Activated CD4-positive, alpha-beta T cell treated with anti-CD3 and anti-CD28 coated beads, Interleukin-2, amount 50 U/mL, for 4 hours (primary cell): ENCODE measurements at places on chromosomes 2 and 18.

DNA sequence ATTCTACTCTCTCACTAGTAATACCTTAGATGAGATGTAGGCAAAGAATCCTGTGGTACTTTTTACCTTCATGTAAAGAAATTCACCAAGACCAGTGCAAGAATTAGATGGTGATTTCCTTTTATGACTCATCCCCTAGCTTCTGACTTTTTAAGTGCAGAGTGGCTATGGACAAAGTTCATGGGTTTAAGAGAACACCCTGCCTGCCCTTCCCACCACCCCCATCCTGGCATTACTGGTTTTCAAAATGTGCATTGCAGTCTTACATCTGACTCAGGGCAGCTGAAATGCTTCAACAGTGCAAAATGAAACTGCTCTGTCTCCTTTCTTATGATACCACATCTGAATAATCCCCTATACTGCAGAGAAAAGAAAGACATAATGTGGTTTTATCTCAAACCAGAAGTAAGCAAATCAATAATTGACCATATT is 22.6 kb downstream of the MAIP1 start:
- DNase-seq: no peak

DNA sequence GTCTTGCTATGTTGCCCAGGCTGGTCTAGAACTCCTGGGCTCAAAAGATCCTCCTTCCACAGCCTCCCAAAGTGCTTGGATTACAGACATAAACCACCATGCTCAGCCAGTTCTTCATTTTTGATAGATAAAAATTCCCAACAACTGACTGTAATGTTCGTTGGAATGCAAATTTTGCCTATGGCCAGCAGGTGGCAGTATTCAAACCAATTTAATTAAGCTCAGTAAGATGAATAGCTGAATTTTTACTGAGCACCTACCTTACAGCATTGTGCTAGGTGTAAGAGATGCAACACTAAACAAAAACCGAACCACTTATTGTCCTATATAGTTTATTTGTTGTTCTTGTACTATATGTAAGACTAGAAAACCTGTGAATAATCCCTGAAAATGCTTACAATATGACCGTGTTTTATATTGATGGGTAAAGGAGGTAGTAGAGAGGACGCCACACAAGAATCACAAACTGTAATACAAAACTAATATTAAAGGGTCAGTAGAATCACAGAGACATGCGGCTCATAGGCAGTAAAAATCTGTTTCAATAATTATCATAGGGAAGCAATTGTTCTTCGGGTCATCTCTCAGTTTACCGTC is 8.2 kb upstream of the TMEM182 start:
- DNase-seq: no peak

- no peak for DNase-seq
Observed at GRCh38 chr2:109382951-109383350, 230.8 kb downstream of the SEPTIN10 start.

DNA sequence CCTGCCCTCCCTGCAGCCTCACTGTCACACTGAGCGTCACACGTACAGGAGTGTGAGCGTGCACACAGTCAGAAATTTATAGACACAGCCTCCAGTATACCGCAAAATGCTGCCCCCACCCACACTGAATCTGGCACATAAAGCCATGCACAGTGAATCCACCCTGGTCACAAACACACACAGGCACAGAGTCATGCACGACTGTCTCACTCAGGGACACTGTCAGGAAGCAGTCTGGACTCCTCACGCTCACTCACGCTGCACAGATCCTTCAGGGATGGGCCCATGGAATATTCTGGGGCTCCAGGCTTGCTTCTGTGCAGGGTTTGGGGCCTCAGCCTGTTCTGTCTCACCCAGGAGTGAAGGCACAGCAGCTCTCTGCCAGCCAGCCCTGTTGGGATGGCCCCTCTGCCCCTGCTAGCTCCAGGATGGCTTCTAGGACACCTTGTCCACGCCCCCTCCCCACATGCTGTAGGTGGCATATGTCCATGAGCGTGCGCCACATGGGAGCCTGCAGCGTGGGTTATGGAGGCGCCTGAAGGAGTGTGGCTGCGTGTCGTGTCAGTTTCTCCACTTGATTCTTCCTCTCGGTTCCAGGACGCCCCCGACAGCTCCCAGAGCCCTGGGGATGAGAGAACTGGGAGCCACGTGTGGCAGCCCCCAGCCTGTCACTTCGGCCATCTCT is 175.8 kb downstream of the CELF4 start:
- no peak for DNase-seq

DNA sequence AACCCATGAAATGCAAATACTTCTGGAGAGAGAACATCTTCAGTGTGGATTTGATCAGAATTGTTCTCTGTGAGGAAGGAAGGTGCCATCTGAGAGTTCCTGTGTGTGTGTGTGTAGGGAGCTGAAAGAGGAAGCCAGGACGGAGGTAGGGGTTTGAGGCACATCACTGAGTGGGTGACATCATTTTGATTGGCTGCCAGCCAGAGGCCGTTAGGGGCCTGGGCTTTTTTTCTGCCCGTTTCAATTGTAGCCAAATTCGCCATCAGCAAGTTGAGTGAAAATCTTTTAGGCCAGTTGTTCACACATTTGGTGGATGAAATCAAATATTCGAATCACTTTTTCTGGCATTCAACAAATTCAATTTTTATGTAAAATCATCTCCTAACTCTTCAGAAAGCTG is 48.9 kb downstream of the TSN start:
- DNase-seq: no peak

DNA sequence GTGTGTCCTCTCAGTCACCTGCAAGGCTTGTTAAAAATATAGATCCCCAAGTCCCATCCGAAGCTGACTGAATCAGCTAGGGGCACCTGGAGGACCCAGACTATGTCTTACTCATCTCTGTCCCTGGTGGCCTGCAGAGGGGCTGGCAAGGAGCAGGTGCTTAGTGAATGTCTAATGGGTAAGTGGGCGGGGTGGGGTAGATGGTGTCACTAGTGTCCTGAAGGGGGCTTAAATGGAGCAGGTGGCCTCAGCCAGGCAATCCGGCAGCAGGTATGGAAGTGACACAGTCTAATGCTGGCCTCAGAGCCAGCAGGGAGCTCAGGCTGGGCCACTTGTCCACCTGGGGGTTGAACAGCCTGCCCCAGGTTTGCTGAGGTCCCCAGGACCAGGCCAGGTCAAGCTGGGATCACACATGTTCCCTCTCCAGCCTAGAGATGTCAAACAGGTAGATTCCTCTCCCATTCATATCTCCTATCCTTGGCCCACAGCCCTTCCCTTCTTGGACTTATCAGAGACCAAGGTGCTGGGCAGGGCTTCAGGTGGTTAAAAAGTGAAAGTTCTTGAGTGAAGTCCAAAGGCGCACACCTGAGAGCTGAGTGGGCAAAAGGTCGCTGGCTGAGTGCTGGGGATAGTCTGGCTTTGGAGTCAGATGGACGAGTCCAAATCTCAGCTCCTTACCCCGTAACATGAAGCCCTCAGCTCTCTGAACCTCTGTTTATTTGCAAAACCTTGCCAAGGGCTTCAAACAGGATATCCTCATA is 1.7 kb downstream of the STEAP3 start:
- DNase-seq: no peak

GRCh38 chr18:25326361-25326952 is 25.5 kb downstream of the ZNF521 start:
- DNase-seq: no peak

DNA sequence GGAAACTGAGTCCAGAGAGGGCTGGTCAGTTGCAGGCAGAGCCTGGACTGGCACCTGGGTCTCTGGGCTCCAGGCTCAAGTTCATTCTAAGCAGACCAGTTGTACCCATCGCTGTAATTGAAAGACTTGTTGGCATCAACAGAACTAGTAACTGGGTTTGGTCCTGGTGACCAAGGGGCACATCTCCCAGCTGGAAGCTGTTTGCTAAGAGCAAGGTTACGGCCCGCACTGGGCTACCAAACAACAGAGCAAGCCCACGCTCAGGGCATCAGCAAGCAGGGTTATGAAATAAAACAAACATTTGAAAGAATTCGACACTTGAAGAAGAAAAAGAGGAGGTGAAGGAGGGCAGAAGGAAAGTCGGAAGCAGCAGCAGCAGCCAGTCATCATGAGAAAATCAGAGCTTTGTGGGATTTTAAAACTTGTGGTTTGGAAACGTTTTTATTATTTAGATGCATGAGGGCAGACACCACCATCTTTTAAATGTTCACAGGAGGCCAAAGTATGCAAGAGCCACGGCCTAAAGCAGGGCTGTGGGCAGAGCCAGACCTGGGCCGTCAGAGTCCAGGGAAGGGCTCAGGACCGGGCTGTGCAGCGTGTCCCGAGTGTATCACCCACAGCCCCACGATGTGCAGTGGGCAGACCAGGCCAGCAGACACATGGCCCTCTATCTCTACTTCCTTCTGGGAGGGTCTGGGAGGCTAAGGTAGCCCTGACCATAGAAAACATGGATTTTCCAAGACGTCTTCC is 220.3 kb downstream of the BCL2 start:
- DNase-seq: no peak

DNA sequence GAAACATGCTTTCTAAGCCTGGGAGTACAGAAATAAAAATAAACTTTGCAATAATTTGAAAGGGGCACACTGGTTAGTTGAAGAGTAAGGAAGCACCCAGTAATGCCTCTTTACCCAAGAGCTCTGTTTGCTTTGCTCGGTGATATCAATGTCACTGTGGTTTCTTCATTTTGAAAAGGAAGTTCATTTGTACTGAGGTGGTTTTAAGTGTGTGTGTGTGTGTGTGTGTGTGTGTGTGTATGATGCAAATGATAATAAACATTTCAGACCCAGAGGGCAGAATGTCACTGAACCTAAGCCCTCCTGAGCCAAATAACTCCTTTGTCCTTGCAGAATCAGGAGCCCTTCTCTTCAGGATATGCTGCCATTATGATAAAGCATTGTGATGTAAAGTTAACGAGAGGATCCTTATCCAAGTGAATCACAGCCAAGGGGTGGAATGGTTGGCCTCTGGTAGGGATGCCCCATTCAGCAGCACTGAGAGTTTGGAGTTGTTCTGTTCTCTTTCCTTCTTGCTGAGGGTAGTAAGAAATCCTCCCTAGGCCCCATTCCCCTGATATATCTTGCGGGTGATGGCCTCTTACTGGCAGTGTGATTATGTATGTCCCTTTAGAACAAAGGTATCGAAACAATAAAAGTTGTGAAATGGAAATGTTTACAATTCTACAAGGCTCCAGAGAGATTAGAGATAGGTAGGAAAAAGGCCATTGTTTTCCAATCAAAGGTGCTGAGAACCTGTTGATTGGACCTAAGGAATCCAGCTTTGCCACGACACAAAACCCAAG is 7.6 kb downstream of the ITGA6 start:
- DNase-seq: no peak

DNA sequence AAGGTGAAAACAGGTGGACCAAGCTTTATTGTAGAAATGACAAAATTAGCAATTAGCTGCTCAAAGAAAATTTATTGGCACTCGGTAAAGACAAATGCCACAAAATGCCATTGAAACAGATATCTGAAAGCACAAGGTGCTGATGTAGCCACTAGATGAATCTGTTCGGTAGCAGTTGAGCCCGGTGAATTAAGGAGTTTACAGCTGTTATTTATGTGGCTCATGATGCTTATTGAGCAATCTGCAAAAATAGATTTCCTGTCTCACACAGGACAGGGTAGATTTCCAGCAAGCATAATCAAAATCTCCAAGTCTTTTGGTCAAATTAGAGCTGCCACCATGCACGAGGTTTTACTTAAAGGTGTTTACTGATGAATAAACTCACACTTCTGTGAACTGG is 182.2 kb downstream of the PPP1R1C start:
- DNase-seq: no peak

DNA sequence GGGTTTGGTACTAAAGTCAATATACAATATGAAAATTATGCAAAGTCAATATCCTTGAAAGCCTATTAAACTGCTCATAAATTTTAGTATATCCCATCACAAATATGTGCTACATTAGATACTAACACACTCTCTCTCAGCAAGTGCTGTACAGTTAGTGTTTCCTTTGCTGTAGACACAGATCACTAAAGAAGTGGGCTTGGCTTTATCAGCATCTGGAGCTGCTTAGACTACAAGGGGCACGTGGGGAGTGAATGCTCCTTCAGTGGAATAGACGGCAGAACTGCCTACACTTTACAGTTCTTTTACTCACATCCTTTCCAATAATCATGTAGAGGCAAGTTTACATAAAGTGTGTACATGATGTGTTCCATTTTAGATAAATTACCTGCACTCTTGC is 26.0 kb upstream of the EFEMP1 start:
- DNase-seq: no peak

DNA sequence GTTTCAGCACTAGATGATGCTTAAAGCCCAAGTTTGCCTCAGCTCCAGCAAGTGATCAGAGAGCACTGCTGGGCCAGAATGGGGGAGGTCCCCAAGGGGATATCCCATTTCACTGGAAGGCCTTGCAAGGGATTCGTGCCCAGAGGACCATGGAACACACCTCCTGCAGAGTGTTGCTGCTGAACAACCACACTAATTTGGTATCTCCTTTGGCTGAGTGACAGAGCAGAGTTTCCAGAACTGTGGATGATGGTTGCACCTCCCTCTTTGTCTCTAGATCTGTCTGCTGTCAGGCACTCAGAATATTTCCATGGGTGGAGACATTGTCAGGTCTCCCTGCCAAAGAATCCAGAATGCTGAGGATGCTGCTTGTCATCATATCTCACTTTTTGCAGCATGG is 484.8 kb upstream of the NETO1 start:
- DNase-seq: no peak

DNA sequence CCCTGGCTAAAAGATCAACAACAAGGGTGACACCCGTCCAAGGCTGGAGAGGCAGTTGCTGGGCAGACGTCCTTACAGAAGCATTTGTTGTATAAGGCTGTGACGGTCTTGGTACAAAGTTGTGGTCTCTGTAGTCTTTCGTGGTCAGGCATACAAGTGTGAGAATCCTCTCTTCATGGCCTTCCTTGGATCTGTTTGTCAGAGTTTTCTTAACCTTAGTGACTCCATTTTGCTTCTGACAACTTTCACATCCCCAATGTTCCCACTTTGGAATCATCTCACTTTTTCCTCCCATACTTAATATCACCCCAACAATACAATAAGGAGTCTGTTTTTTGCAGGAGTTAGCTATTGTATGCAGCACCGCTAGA is 72.7 kb upstream of the ZCCHC2 start:
- DNase-seq: no peak

GRCh38 chr2:15172825-15173224 is 388.3 kb downstream of the NBAS start:
- no peak for DNase-seq

- DNase-seq: no peak
Observed at GRCh38 chr2:46669996-46670793, 190.8 kb downstream of the TMEM247 start.

- no peak for DNase-seq
Observed at GRCh38 chr2:48272199-48272598, 257.8 kb upstream of the STON1 start.

- peak; percentile 43 for DNase-seq
Observed at GRCh38 chr2:233867993-233868532, at the start of gene MSL3B. Gene MSL3B, minus strand, starts transcription at chr2:233868386.

DNA sequence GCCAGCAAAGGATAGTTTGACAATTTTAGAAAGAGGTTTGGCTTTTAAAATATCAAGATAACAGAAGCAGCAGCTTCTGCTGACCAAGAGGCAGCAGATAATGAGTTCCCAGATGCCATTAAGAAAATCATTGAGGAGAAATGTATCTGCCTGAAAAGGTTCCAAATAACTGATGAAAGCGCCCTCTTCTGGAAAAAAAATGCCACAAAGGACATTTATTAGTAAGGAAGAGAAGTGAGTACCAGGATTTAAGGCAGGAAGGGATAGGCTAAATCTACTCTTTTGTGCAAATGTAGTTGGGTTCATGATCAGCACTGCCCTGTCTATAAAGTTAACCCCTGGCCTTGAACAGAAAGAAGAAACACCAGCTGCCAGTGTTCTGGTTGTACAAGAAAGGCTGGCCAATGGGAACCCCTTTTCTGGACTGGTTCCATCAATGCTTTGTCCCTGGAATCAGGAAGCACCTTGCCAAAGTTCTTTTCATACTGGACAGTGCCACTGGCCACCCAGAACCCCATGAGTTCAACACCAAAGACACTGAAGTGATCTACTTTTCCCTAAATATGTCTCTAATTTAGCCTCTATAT is 40.6 kb downstream of the DHX57 start:
- DNase-seq: no peak
